Daoy (cell line): ENCODE measurements at places on chromosomes 7 and 10. TPM values are rescaled to one million over a fixed set of nuclear protein-coding genes. Genes with fewer than 3 reads are reported as not detected.

DNA sequence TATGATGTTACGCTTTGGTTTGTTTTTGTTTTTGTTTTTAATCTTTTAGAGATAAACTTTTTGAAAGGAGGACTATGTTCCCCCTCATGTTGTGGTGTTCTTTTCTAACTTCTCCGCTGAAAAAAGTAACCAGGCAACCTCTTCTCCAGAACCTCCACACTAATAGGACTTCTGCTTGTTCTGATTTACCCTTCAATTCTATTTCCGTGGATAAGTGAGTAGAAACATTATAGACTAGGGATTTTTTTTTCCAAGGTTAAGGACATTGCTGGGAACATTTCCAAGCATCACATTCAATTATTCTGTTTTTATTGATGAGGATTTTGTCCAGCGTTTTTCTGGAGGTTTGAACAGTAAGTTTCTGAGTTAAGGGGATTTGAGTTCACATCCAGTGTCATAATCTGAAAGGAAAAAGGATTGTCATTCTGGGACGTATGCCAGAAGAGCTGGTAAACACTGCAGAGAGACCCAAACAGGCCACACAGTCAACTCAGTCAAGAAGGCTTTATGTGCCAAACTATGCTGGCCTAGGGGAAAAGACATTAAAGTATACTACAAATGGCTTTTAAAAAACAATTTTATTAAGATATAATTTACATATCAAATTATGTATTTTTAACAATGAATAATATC lies 28.3 kb upstream of the RALA start:
- DNase-seq, result no peak

- DNase-seq, result no peak
These were observed 792.0 kb downstream of the TYW1 start for GRCh38 chr7:67788669-67789068.

DNA sequence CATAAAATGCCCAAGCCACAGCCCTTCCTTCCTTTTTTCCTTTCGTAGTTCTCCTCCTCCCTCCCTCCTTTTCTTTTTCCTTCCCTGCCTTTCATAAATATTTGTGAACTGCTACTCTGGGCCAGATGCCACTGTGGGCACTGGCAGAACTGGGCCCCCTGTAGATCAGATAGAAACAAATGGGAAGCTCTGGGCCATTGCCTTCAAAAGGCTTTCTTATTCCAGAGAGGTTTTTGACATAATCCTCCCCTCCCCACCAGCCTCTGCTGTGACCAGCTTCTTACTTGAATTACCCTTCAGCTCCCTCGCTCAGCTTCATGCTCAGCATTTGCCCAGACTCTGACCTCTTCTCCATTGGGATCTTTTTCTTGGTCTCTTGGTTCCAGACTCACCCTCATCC lies 886.8 kb downstream of the LRMDA start:
- no peak for DNase-seq

GRCh38 chr10:96906864-96907263 lies 74.8 kb downstream of the LCOR start:
- DNase-seq, result no peak

DNA sequence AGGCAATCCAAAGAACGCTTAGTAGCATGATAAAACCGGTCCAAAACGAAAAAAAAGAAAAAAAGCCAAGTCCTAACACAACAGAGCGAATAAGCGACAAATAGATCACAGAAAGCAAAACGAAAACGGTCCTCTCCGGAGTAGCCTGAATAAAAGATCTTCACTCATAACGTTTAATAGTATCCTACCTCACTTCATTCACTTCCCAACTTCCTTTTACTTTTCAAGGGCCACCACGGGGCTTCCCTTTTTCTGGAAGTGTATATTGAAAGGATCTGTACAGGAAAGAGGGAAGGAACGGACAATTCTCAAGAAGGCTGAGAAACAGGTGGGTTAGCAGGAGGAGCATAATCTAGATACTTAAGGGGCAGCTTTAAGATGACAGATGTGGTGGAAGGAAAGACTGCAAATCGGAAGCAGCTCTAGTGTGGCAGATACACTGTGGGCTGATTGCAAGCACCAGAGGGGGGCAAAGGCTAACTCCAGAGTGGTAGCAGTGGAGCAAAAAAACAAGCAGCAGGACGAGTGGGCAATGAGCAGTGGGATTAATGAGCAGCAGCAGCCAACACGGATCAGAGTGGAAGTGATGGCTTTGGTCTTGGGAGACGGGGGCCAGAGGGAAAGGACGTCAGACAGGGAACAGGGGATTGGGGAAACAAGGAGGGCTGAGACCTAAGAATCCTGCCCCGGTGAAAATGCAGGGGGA lies 866 bp downstream of the CNOT4 start:
- DNase-seq, result peak; percentile 33

DNA sequence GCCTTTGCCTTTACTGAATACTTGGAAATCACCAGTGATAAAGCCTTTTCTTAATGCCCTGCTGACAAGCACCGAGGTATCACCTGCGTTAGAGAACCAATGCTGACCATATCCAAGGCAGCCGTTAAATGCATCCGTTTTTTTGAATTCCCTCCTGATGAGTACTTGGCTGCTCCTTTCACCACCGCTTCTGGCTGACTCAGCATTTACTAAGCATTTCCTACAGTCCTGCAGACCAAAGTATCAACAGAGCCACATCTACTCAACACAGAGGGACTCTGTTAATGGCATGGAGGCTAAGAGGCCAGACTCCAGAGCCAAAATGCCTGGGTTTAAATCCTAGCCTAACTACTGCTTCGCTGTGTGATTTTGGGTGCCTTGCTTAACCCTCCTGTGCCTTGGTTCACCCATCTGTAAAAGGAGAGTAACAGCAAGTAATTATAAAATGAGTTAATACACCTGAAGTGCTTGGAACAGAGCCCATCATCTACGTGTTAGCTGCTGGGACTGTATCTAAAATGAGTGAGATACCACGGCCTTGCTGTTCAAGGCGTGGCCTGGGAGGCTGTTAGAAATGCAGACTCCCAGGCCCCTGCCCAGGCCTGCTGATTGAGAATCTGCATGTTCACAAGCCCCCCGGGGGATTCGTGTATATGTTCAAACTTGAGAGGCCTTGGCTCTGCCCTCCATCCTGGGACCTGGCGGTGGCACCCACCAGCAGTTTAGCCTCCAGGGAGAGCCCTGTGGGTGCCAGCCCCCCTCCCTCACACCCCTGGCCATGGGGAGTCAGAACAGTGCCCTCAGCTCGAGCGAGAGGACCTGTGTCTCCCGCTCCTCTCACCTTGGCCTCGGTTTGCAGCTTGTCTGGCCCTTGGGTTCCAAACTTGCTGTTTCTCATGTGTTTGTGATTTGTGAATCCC lies 30.8 kb upstream of the EFCAB10 start:
- peak; percentile 33 for DNase-seq

DNA sequence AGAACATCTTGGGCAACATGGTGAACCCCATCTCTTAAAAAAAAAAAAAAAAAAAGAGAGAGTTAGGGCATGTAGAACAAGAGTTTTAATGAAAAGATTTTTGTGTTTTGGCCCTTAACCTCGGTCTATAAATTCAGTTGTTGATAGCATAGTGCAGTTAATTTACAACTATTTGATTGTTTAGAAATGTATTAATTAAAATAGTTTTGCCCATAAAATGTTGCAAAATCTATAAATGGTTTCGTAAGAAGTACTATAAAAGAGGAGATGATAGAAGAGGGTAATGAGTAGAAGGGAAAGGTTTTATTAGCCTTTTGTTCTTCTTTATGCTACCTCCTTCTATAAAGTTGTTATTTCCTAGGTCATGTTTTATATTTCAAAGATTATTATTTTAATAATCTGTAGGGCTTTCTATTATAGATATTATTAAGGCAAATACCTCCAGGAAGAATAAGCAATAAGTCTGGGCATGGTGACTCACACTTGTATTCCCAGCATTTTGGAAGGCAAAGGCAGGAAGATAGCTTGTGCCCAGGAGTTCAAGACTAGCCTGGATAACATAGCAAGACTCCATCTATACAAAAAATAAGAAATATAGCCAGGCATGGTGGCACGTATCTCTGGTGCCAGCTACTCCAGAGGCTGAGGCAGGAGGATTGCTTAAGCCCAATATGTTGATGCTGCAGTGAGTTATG lies 73.3 kb downstream of the MCU start:
- no peak for DNase-seq

- no peak for DNase-seq
These were observed 18.4 kb downstream of the ZNRF2 start for GRCh38 chr7:30302656-30303311.

- DNase-seq, result no peak
These were observed 947 bp downstream of the ABHD11 start for GRCh38 chr7:73737491-73738219.

- DNase-seq, result no peak
These were observed 212.6 kb downstream of the TYW1 start for GRCh38 chr7:67209256-67209655.

DNA sequence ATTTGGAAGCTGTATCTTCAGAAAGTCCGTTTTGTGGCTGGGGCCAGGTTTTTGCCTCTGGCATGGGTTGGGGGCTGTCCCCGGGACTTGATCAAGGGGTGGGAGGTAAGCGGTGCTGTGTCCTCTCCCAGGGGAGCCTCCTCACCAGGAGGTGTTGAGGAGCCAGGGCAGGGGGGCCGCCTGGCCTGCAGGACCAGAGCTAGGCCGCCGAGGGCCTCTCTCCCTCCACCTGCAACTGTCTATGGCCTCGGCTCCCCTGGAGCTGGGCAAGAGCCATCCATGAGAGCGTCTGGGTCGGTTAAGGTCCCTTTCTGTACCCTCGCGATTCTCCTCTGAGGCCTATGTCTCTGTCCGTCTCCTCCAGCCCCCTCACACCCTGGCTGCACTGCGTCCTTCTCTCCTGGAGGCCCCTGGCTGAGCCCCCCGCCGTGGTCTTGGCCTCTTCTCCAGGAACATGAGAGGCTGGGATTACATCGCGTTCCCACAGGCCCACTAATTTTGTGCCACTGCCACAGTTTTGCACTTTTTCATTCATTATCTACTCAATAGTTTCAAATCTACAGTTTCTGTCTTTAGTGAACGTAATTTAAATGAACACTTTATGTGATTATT lies 20.6 kb downstream of the CALML5 start:
- DNase-seq, result no peak

- peak; percentile 95 for DNase-seq
These were observed 3.6 kb downstream of the FIGNL1 start for GRCh38 chr7:50446542-50446960.

- no peak for DNase-seq
These were observed 541.2 kb downstream of the ETV1 start for GRCh38 chr7:13448243-13448642.

- no peak for DNase-seq
These were observed 22.7 kb downstream of the RELN start for GRCh38 chr7:103966593-103967277.

GRCh38 chr10:1724921-1725488 lies 12.3 kb downstream of the ADARB2 start:
- no peak for DNase-seq

- DNase-seq, result no peak
These were observed 7.0 kb downstream of the AIMP2 start for GRCh38 chr7:6015917-6016652.

DNA sequence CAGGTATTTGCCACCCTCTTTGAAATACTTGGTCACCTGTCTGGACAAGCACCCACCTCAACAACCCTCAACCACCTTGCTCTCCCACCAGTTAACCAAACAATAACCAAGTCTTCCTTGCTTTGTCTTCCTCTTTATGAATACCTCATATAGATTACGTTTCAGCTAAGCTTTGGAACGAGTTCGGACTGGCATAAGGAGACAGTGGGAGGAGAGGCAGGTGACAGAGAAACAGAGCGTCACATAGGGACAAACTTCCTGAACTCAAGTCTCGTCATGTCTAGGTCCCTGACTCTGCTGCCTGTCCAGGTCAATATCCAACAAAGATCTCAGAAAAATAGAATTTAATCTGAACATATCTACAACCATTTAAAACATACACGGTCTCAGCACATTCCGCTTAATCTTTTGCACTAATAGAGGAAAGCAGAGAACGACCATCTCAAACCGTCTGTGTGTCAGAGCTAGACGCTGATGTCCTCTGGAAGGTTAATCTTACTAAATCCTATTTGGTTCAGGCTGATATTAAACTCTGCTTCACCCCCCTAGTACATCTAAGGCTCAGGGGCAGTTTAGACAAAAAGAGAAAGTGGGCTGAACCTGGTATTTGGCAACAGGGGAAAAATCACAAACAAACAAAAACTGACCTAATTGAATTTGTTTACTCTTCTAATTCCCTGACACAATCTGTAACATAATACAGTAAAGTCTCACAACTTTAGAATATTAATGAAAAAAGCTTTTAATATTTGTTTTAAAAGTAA lies 26.4 kb upstream of the SVOPL start:
- no peak for DNase-seq

DNA sequence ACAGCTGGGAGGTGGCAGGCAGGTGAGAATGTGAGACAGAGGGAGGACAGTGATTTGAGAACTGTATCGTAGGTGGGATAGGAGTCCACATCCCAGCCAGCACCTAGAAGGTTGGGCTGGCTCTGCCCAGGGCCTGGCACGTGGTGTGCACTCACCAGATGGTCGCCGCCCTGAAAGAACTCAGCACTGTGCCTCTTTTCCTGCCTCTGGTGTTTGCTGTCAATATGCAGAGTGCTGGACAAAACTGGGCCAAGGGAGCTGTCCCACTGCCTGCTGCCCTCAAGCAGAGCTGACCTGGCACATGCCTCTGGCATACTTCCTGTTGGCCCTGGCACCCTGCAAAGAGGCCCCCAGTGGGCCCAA lies 36.8 kb downstream of the CHST3 start:
- DNase-seq, result no peak

GRCh38 chr10:65550761-65551160 lies 1375.1 kb upstream of the LRRTM3 start:
- no peak for DNase-seq

GRCh38 chr10:101394524-101395133 lies 40.7 kb downstream of the BTRC start:
- no peak for DNase-seq

- DNase-seq, result peak; percentile 39
These were observed 181.9 kb downstream of the TMEM26 start for GRCh38 chr10:61271127-61271780.

CYP2C18 gene
- not detected in 2 replicates for total RNA-seq

AGBL3 gene
- total RNA-seq, result 1.6 and 3.3 TPM in 2 replicates

CALHM3 gene
- total RNA-seq, result 0.29 TPM in 1 of 2 replicates, not detected in the other

VTI1A gene
- total RNA-seq, result 15.7 and 42.4 TPM in 2 replicates

MPP7 gene
- 1.9 and 2.0 TPM in 2 replicates for total RNA-seq

THSD7A gene
- 0.11 and 0.48 TPM in 2 replicates for total RNA-seq

SUGCT gene
- total RNA-seq, result 8.3 and 11.8 TPM in 2 replicates

PAOX gene
- total RNA-seq, result 0.48 and 2.1 TPM in 2 replicates

GPRIN2 gene
- total RNA-seq, result 0.23 TPM in 1 of 2 replicates, not detected in the other

NPSR1 gene
- total RNA-seq, result not detected in 2 replicates
